ENCODE measurements at places on chromosomes 2 and 18. TPM values are rescaled to one million over a fixed set of nuclear protein-coding genes. Genes with fewer than 3 reads are reported as not detected.

DNA sequence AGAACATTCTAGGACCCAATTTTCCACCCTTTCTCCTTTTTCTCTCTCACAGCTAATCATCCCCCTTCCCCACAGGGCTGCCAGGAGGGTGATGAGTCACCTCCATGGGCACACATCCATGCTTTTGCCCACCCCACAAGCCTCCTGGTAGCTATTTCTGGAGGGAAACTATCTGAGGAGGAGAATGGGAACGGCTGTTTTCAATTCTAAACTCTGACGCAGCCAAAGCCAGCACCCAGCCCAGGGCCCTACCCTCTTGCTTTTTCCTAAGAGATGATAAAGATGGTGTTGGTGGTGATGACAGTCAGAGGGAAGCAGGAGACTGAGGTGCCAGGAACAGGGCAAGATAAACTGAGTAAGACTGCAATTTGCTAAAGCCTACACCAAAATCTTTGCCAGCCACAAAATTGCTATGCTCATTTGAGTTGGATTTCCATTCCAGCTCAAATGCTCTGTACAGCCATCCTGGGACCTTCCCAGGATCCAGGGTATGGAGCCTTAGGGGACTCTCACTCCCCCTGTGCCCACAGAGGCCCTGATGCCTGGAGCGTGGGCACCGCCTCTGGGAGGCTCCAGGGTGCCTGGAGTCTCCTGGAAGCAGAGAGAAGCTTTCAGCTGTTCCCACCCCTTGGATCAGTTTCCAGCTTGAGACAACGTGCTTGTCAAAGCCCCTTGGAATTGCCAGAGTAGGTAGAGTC is 62.0 kb upstream of the FZD7 start:
- DNase-seq: peak; percentile 62
- no peak overlapping the region for H3K4me3 ChIP-seq
- peaks cover 9% of the 10 kb centered on the region for H3K4me1 ChIP-seq
- no peak overlapping the region for H3K27ac ChIP-seq

- DNase-seq: no peak
- H3K27ac ChIP-seq: no peak overlapping the region
- H3K4me1 ChIP-seq: no peaks in the 10 kb centered on the region
- H3K27me3 ChIP-seq: no peaks in the 10 kb centered on the region
- H3K4me3 ChIP-seq: no peak overlapping the region
Observed at GRCh38 chr2:172046866-172047565, 38.3 kb upstream of the DLX1 start.

GRCh38 chr18:49738721-49739120 is 74.6 kb downstream of the ACAA2 start:
- no peak overlapping the region for H3K4me3 ChIP-seq
- H3K27me3 ChIP-seq: peaks cover 4% of the 10 kb centered on the region
- no peak overlapping the region for H3K27ac ChIP-seq
- H3K4me1 ChIP-seq: peaks cover 3% of the 10 kb centered on the region
- DNase-seq: no peak
- no peaks in the 10 kb centered on the region for H3K36me3 ChIP-seq

DNA sequence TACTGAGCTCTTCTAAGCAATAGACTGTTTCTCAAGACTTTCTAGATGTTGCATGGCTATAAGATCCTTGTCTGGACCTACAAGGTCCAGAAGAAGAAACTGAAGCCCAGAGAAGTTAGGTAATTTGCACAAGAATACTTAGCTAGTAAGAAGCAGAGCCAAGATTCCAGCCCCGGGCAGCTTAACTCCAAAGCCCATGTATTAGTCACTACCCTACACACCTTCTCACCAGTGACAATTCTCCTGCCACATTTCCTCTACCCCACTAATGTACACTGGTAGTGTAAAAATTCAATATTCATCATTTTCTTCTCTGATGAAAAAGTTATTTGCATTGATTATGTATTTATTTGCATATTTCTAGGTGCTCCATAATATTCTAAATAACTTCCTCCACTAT is 95.5 kb upstream of the CREB1 start:
- no peaks in the 10 kb centered on the region for H3K36me3 ChIP-seq
- H3K4me3 ChIP-seq: no peak overlapping the region
- no peaks in the 10 kb centered on the region for H3K27me3 ChIP-seq
- DNase-seq: peak; percentile 8

- H3K36me3 ChIP-seq: no peaks in the 10 kb centered on the region
- H3K27ac ChIP-seq: no peak overlapping the region
- no peak for DNase-seq
- H3K4me1 ChIP-seq: no peaks in the 10 kb centered on the region
- peaks cover 7% of the 10 kb centered on the region for H3K27me3 ChIP-seq
Observed at GRCh38 chr18:11654736-11655605, 34.1 kb upstream of the GNAL start.

DNA sequence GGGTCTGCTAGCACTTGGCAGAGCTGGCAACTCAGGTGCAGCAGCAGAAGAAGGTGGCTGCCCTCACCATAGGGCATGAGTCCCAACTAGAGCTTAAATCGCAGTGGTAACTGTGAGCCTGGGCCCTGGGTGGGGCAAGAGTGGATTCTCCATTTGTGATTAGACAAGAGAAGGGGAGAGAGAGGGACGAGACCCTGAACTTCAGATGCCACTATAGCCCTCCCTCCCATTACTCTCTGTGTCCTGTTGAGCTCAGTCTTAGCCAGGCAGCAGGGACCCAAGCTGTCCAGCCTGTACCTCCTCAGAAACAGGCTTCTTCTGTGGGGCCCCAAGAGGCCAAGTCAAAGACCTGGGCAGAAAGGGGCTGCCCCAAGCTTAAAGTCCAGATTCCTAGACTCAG is 69.7 kb upstream of the B3GNT7 start:
- no peak for DNase-seq
- H3K36me3 ChIP-seq: peaks cover 8% of the 10 kb centered on the region
- no peak overlapping the region for H3K27ac ChIP-seq
- H3K27me3 ChIP-seq: no peaks in the 10 kb centered on the region
- H3K4me3 ChIP-seq: no peak overlapping the region

GRCh38 chr2:32960647-32961403 is 14.1 kb downstream of the LTBP1 start:
- H3K4me1 ChIP-seq: no peaks in the 10 kb centered on the region
- H3K27me3 ChIP-seq: no peaks in the 10 kb centered on the region
- no peaks in the 10 kb centered on the region for H3K36me3 ChIP-seq
- H3K27ac ChIP-seq: no peak overlapping the region
- no peak overlapping the region for H3K4me3 ChIP-seq

- no peak for DNase-seq
- H3K4me3 ChIP-seq: no peak overlapping the region
- H3K27ac ChIP-seq: no peak overlapping the region
- H3K36me3 ChIP-seq: no peaks in the 10 kb centered on the region
Observed at GRCh38 chr2:143171817-143172216, 42.6 kb downstream of the ARHGAP15 start.

DNA sequence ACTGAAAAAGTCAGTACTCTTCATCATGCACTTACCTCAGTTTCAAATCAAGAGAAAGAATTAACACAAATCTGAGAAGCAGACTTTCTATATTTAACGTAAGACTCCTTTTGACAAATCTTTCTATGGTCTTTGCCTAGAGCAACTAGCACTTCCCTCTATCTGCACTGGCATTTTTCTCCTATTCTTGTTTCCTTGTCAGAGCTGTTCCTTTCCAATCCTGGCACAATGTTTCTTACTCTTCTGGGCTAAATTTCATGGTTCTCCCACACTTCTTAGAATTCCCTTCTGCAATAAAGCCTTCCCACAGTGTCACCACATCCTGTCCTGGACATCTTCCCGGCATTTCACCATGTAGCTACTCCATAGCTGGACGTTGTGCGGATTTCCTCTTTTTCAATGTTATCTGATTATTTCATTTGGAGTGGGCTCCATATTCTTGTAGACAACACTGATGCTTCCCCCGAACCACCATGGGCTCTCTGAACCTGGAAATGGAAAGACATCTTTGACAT is 144.7 kb upstream of the CTNNA2 start:
- no peak overlapping the region for H3K4me3 ChIP-seq
- H3K36me3 ChIP-seq: no peaks in the 10 kb centered on the region
- H3K4me1 ChIP-seq: no peaks in the 10 kb centered on the region
- H3K27me3 ChIP-seq: no peaks in the 10 kb centered on the region
- DNase-seq: no peak

DNA sequence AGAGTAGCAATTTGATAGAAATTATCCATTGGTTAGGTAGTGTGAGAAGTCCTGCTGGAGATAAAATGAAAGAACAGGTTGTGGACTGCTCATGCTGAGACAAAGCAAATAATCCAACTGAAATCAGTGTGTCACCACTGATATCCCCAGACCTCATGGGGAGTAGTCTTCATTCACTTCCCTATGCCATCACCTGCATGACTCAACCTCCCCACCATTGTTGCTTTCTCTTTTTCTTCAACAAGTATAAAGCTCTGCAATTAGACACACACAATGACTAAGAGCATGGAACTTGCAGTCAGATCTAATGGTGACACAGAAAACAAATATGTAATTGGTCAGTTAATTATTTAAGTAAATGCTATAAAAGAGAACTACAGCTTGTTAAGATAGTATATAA is 475.3 kb downstream of the RIT2 start:
- H3K36me3 ChIP-seq: no peaks in the 10 kb centered on the region
- no peak overlapping the region for H3K27ac ChIP-seq
- DNase-seq: peak; percentile 18
- no peak overlapping the region for H3K4me3 ChIP-seq
- H3K27me3 ChIP-seq: no peaks in the 10 kb centered on the region

- peak overlapping the region; percentile 85 for H3K27ac ChIP-seq
- peaks cover 23% of the 10 kb centered on the region for H3K4me1 ChIP-seq
- DNase-seq: peak; percentile 45
- H3K27me3 ChIP-seq: no peaks in the 10 kb centered on the region
- no peaks in the 10 kb centered on the region for H3K36me3 ChIP-seq
- H3K4me3 ChIP-seq: peak overlapping the region; percentile 78
Observed at GRCh38 chr2:73112026-73112912, 479 bp downstream of the RAB11FIP5 start.

- peak; percentile 98 for DNase-seq
- no peak overlapping the region for H3K4me3 ChIP-seq
- H3K36me3 ChIP-seq: no peaks in the 10 kb centered on the region
- H3K27me3 ChIP-seq: no peaks in the 10 kb centered on the region
- peaks cover 47% of the 10 kb centered on the region for H3K4me1 ChIP-seq
Observed at GRCh38 chr18:9827793-9828505, 57.8 kb upstream of the TXNDC2 start.

GRCh38 chr2:157559890-157560289 is 68.8 kb downstream of the ACVR1C start:
- H3K36me3 ChIP-seq: no peaks in the 10 kb centered on the region
- no peak overlapping the region for H3K4me3 ChIP-seq
- H3K27ac ChIP-seq: no peak overlapping the region
- H3K27me3 ChIP-seq: no peaks in the 10 kb centered on the region

GRCh38 chr2:84886791-84887190 is 5.9 kb upstream of the TRABD2A start:
- no peak for DNase-seq
- peaks cover 12% of the 10 kb centered on the region for H3K4me1 ChIP-seq
- no peak overlapping the region for H3K4me3 ChIP-seq
- no peak overlapping the region for H3K27ac ChIP-seq

GRCh38 chr2:237055386-237056100 is 30.1 kb upstream of the COPS8 start:
- H3K27me3 ChIP-seq: no peaks in the 10 kb centered on the region
- H3K27ac ChIP-seq: no peak overlapping the region
- no peaks in the 10 kb centered on the region for H3K36me3 ChIP-seq
- DNase-seq: no peak
- peaks cover 3% of the 10 kb centered on the region for H3K4me1 ChIP-seq

- H3K27me3 ChIP-seq: no peaks in the 10 kb centered on the region
- H3K4me3 ChIP-seq: no peak overlapping the region
- H3K36me3 ChIP-seq: peaks cover 7% of the 10 kb centered on the region
- H3K4me1 ChIP-seq: no peaks in the 10 kb centered on the region
Observed at GRCh38 chr2:216464104-216464720, 34.4 kb upstream of the RPL37A start.

- H3K27ac ChIP-seq: no peak overlapping the region
- H3K4me1 ChIP-seq: no peaks in the 10 kb centered on the region
- H3K36me3 ChIP-seq: no peaks in the 10 kb centered on the region
- no peak for DNase-seq
- no peak overlapping the region for H3K4me3 ChIP-seq
Observed at GRCh38 chr2:33488178-33488690, 11.8 kb downstream of the RASGRP3 start.

DNA sequence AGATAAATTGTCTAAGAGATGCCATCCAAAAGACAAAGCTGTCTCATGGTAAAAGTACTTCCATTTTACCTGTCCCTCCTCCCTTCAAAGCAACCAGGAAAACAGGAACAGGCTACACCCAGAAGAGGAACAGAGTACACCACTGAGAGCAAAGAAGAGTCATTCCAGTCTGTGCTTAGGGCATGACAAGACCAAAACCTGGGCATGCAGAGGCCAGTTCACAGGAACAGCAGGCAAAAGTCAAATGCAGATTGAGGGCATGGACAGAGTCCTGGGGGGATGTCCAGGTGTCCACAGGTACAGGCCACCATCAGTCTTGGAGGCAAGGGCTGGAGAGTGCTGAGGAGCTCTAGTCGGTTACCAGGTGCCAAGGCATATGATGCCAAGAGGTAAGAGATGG is 23.7 kb downstream of the PLEK start:
- no peak overlapping the region for H3K27ac ChIP-seq
- peaks cover 24% of the 10 kb centered on the region for H3K27me3 ChIP-seq
- no peak for DNase-seq
- H3K4me3 ChIP-seq: no peak overlapping the region
- H3K4me1 ChIP-seq: no peaks in the 10 kb centered on the region

DNA sequence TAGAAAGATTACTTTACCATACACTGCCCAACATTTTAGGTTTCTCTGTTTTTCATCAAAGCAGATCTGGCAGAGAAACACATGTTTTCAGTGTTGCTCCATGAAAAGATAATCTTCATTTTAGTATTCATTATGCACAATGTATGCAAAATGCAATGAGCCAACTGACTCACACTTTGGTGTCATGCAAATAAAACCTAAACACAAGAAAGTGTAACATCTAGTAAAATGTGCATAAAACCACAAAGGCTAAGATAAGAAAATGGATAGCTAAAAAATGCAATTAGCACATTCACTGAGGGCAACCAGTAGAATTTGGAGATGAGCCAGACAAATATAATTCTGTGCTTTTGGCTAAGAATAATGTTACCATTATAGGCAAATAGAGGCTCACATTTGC is 203.5 kb upstream of the UBE2E3 start:
- no peaks in the 10 kb centered on the region for H3K4me1 ChIP-seq
- no peaks in the 10 kb centered on the region for H3K27me3 ChIP-seq
- peak; percentile 73 for DNase-seq
- H3K27ac ChIP-seq: no peak overlapping the region

GRCh38 chr2:137870682-137871081 is 93.6 kb upstream of the HNMT start:
- no peak overlapping the region for H3K27ac ChIP-seq
- no peak for DNase-seq
- no peaks in the 10 kb centered on the region for H3K27me3 ChIP-seq
- H3K4me3 ChIP-seq: no peak overlapping the region

GRCh38 chr2:34050413-34050812 is 451.3 kb upstream of the FAM98A start:
- no peaks in the 10 kb centered on the region for H3K27me3 ChIP-seq
- H3K4me1 ChIP-seq: no peaks in the 10 kb centered on the region
- no peaks in the 10 kb centered on the region for H3K36me3 ChIP-seq
- no peak overlapping the region for H3K4me3 ChIP-seq
- no peak for DNase-seq

Gene CDKL4
- 0.34 TPM for total RNA-seq

Gene SPC25
- total RNA-seq: 0.60 TPM

Gene SLC66A2
- 25.3 TPM for total RNA-seq

Gene GDF7
- 1.9 TPM for total RNA-seq

Gene ARHGEF33
- 0.30 TPM for total RNA-seq
